Aorta (tissue), 5 donors: ENCODE measurements at places on chromosomes 2 and 18. TPM values are rescaled to one million over a fixed set of nuclear protein-coding genes. Genes with fewer than 3 reads are reported as not detected.

Gene CCNYL1
- polyA plus RNA-seq, result 10.0 TPM

Gene D2HGDH
- polyA plus RNA-seq, result 69.8 TPM

Gene HOXD13
- polyA plus RNA-seq, result not detected

Gene SPATA3
- polyA plus RNA-seq, result not detected

Gene CASP10
- 1.1 TPM for polyA plus RNA-seq

Gene DSC1
- polyA plus RNA-seq, result not detected

Gene TMEM214
- 93.3 TPM for polyA plus RNA-seq

Gene SCYGR4
- polyA plus RNA-seq, result not detected

Gene ADCY3
- polyA plus RNA-seq, result 7.6 TPM

Gene ALKAL2
- polyA plus RNA-seq, result 5.6 TPM

DNA sequence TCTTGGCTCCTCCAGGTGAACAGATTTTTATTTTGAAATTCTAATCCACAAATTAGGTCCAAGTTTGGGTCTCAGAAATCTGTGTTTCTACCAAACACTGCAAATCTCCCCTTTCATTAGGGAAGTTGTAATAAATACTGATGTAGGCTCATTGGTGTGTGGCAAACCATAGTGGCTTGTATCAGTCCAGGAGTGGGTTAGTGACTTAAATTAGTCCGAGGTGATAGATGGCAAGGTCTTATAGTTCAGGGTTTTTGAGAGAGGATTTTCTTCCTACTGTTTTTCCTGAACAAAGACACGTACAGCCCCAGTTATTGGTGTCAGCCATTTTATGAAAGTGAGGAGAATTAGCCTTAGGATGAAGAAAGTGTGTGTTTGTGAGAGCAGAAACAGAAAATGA lies 74.6 kb downstream of the RPRM start:
- no peak for DNase-seq

- no peak for DNase-seq
Observed at GRCh38 chr2:98455494-98455976, 10.9 kb downstream of the INPP4A start.

DNA sequence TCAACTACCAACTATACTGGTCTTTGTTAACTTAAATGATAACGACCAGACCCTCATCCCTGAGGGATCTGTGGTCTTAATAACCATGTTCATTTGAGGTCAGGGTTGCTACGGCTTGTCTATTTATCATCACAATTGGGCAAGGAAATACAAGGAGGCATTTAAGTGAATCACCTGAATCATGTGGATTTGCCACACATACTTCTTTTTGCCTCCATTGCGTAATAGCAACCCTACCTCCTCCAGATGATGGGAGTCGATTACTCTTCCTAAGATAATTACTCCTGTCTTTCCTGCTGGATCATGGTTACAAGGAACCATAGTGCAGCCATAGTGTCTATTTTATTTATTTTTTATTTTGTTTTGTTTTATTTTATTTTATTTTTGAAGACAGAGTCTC lies 42.2 kb downstream of the TAF4B start:
- no peak for DNase-seq

- no peak for DNase-seq
Observed at GRCh38 chr2:18841248-18842150, 252.1 kb upstream of the NT5C1B start.

DNA sequence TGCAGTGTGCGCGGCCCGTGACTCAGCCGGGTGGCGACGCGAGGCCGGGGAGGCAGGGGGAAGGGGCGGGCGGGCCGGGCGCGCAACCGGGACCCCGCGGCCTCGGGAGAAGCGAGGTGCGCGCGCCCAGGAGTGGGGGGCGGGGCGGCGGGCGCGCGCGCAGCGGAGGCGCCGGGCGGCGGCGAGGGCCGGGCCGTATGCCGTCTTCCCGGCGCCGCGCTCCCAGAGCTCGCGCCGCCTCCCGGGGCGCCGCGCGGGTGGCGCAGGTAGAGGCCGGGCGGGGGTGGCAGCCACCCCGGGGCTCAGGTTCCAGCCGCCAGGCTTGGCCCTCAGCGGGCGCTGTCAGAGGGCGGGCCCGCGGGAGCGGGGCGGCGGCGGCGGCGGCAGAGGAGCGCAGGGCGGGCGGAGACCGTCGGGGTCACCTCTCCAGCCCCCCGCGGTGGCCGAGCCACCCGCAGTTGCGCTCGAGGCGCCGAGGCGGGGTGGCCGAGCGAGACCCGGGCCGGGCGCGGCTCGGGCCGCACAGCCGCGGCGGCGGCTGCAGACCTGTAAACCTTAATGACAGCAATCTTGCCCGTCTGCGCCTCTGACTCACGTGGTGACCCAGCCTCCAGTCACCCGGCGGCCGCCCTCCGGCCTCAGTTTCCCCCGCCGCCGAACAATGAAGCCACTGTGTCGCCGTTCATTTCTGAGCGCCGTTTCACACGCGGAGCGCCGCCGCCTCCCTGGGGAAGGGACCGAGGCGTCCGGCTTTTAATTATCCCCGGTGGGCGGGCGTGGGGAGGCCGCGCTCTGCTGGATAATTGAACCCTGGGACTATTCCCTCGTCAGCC lies 25.3 kb upstream of the SMAD7 start:
- peak; percentile 91 for DNase-seq

- DNase-seq, result no peak
Observed at GRCh38 chr2:3453190-3453999, 65.9 kb downstream of the ADI1 start.

GRCh38 chr2:75432761-75433361 lies 127.9 kb downstream of the EVA1A start:
- DNase-seq, result no peak

DNA sequence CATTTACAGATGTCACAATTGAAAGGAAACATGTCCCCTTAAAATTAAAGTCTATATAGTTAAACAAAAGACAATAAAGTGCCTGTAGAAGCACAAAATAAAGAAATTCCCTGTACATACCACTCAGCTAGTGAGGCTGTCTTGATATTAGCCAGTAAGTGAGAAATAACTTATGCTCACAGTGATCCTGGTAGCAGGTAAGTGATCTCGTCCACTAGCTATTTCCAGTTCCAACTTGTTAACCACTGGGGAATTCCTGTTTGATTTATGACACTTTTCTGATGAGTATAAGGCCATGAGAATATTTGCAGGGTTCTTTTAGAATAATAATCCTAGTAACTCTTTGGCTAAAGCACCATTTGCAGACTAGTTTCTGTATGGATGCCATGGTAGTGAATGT lies 127.9 kb upstream of the PGAP1 start:
- DNase-seq, result no peak

GRCh38 chr2:176004934-176005333 lies 2.9 kb upstream of the LNPK start:
- DNase-seq, result no peak

DNA sequence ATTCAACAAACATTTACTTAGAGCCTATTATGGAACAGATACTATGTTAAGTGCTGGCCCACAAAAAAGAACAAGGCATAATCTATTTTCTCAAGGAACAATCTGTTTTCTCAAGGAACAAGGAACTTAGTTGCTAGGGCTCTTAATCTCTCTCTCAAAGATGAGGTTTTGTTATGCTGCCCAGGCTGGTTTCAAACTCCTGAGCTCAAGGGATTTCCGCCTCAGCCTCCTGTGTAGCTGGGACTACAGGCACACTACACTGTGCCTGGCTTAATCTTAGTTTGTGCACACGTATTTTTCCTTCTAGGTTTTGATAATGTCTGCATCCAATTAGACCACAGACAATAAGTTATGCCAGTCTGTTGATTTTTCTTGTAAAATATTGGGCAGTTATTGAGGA lies 89.5 kb downstream of the PTH2R start:
- no peak for DNase-seq

DNA sequence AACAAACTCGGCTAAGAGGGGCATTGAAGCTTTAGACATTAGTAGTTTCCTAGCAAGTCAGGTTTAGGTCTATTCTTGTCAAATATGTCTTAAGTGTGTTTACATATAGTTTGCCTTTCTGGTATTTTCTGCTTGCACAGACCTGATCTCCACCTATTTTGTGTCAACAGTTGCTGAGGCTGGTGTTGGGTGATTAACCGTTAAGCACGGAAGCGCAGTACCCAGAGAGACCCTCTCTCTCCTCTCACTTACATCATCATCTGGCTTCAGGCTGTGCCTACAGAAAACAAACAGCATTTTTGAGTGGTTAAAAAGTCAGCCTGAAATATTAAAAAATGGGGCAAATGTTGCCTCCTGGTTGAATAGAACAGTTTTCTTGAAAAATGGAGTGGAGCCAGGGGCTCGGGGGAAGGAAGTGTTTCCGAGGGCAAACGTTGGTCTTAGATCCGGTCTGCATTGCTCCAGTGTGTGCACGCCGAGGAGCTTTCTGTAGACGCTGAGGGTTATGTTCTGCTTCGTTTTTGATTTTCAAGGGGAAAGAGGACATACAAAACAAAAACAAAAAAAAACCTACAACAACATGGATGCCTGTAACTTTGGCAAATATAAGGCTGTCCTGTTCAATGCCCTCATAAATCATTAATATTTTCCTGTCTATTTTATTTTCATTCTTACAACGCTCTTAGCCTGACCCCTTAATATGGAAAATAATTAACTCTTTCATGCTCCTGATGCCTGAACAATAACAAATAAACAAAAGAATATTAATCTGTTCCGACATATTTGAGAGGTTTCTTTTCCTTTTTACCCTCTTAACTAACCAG lies 120.8 kb downstream of the MEIS1 start:
- DNase-seq, result no peak

- DNase-seq, result no peak
Observed at GRCh38 chr2:69131983-69132675, 119.2 kb downstream of the ANTXR1 start.

- DNase-seq, result no peak
Observed at GRCh38 chr2:227351639-227352038, 26.6 kb downstream of the MFF start.

- DNase-seq, result no peak
Observed at GRCh38 chr2:190653931-190654330, 5.0 kb downstream of the NAB1 start.

GRCh38 chr2:136051001-136051724 lies 65.7 kb upstream of the DARS1 start:
- no peak for DNase-seq

DNA sequence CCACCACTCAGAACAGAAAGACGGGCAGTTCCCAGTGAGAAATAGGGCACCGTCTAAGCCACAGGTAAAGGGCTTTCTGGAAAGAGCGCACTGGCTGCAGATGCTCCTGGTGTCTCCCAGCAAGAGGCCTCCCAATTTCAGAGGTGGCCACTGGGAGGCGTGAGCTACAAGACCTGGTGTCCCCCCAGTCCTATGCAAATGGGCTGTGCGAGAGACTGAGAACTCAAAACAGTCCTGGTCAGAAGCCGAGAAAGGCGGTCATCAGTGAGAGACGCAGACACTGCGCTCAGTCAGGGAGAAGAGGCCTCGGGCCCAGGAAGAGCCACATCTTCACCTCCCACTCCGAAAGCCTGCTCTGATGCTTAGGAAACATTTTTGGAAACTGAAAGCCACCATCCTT lies 179.5 kb downstream of the EIPR1 start:
- no peak for DNase-seq

- DNase-seq, result no peak
Observed at GRCh38 chr18:12958478-12958877, 10.7 kb downstream of the SEH1L start.

- DNase-seq, result no peak
Observed at GRCh38 chr2:203804764-203805485, 62.6 kb upstream of the CTLA4 start.

DNA sequence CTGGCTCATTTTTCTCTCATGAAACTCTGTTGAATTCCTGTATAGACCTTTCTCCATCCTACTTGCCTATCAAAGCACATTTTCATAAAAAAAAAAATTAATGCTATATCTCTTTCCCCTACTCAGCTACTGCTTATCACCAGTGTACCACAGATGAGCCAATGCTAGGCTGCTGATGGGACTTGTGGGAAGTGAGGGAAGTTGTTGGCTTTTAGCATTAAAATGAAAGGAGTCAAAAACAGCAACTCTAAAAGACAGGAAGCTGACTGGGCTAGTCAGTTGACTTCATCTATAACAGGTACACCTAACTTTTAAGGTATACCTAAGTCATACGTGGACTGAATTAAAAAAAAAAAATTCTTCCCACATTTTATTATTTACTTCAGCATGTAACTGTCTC lies 102.1 kb downstream of the FAM117B start:
- no peak for DNase-seq

GRCh38 chr2:228374741-228375140 lies 193.3 kb upstream of the SPHKAP start:
- no peak for DNase-seq

GRCh38 chr18:67199993-67200617 lies 316.4 kb downstream of the DSEL start:
- DNase-seq, result no peak

GRCh38 chr18:67132919-67133318 lies 383.6 kb downstream of the DSEL start:
- DNase-seq, result no peak

- DNase-seq, result no peak
Observed at GRCh38 chr2:25738383-25739343, 65.3 kb upstream of the DTNB start.

DNA sequence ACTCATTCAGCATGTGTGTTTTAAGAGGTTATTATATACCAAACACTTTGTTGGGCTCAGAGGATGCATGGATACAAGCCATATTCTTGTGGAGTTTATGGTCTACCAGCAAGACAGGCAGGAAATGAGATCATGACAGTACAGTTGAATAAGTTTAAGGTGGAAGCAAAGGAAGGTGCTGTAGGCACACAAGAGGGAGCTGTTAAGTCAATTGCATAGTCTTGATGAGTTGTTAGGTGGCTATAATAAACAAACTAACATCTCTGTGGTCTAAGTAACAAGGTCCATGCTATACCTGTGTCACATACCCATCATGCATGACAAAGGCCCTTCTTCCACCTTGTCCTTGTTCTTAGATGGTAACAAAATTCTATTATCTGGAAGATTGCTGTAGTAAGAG lies 538.3 kb downstream of the CNTNAP5 start:
- no peak for DNase-seq

DNA sequence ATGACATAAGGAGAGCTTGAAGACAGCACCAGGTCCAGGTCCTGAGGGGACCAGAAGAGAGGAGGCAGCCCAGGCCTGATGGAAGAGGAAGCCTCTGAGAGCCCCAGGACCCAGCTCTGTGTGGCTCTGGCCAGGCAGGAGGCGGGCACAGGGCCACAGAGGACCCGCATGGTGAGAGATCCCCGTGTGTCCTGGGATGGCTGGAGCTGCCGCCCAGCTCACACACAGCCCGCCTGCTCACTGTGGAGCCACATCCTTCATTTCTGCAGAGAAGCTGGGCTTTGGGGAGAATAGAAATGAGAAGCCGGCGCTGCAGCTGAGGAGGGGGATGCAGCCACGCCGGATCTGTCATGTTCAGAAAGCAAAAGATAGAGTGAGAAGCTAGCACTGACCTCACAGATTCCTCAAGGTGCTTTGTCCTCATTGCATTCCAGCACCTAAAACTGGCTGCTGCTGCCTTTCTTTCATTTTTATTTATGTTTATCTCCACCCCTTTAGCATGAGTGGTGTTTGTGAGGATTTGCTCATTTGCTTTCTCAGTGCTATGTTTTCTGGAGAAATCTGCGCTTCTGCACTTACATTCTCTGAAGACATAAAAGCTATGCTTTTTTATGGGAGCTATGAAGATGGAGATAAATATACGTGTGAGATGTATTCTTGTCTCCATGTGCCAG lies 307.6 kb upstream of the MYT1L start:
- no peak for DNase-seq
